ENCODE measurements at places on chromosomes 2 and 18.

DNA sequence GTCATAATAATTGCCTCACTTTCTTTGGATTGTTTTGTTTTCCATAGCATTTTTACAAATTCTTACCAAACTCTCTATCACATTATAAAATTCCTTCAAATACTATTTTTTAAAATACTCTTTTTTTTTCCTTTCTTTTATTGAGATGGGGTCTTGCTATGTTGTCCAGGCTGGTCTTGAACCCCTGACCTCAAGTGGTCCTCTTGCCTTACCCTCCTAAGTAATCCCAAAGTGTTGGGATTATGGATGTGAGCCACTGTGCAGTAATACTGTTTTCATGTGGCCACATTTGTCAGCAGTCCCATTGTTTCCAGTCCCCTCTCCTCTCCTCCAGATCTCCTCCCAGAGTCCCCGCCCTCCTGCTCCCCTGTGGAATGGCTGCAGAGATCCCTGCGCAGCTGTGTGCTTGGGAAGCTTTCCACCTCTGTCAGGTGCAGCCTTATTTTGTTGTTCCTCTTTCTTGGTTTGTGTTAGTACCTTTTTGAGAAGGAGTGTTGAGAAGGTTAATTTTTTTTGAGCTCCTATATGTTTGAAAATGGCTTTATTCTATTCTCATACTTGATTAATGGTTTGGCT, 227.3 kb downstream of the LOXHD1 start:
- no peak for DNase-seq

GRCh38 chr2:111167076-111167862, 46.6 kb downstream of the BCL2L11 start:
- DNase-seq = no peak

DNA sequence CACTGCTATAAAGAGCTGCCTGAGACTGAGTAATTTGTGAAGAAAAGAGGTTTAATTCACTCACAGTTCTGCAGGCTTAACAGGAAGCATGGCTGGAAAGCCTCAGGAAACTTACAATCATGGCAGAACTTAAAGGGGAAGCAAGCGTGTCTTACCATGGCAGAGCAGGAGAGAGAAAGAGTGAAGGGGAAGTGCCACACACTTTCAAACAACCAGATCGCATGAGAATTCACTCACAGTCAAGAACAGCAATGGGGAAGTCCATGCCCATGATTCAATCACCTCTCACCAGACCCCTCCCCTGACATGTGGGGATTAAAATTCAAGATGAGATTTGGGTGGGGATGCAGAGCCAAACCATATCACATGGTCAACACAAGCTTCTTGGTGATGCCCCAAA, 34.7 kb upstream of the CDK5R2 start:
- DNase-seq = no peak

- no peak for DNase-seq
Observed at GRCh38 chr2:181680055-181680936, at the start of gene NEUROD1. TSS of gene NEUROD1 (minus strand) at chr2:181680517. CDS start at chr2:181678860, 1,657 bp downstream.

- DNase-seq = no peak
Observed at GRCh38 chr2:29629495-29629894, 291.9 kb downstream of the ALK start.

- DNase-seq = peak; percentile 27
Observed at GRCh38 chr2:96554293-96555145, 18.0 kb downstream of the ARID5A start.

GRCh38 chr2:119011162-119011909, 69.3 kb downstream of the MARCO start:
- peak; percentile 59 for DNase-seq

- DNase-seq = no peak
Observed at GRCh38 chr2:171181064-171182049, 20.7 kb upstream of the TLK1 start.

- no peak for DNase-seq
Observed at GRCh38 chr2:69309351-69310110, 77.5 kb downstream of the GFPT1 start.

- no peak for DNase-seq
Observed at GRCh38 chr2:29329899-29330298, 214.7 kb downstream of the CLIP4 start.

GRCh38 chr2:58900246-58901027, 659.3 kb upstream of the FANCL start:
- no peak for DNase-seq

GRCh38 chr2:201441409-201441808, 9.8 kb downstream of the TRAK2 start:
- DNase-seq = no peak

DNA sequence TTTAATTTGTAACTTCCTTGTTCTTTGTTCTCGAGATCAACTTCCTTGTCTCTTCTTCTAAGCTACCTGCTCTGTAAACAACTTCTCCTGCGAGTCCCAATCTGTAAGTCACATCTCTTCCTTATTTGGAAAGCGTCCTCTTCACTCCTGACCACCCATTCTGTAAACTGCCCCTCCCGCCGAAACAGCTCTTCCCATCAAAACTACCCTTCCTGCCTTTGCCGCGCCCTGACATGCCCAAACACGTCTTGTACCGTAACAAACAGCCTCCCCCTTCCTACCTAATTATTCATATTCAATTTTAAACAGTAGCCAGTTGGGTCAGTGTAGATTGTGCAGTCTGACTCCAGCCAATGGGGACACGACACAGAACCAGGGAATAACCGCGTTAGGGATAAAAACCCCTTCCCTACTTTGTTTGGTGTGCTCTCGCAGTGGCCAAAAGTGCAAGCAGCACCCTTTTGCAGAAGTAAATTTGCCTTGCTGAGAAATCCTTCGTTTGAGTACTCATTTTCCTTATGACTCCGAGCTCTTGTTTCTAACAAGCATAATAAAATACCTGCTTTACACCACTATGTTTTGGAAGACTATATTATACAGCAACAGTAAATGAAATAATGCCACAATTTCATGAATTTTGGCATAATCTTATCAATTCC, 39.8 kb downstream of the PIAS2 start:
- no peak for DNase-seq

GRCh38 chr2:29475499-29475898, 360.3 kb downstream of the CLIP4 start:
- no peak for DNase-seq

DNA sequence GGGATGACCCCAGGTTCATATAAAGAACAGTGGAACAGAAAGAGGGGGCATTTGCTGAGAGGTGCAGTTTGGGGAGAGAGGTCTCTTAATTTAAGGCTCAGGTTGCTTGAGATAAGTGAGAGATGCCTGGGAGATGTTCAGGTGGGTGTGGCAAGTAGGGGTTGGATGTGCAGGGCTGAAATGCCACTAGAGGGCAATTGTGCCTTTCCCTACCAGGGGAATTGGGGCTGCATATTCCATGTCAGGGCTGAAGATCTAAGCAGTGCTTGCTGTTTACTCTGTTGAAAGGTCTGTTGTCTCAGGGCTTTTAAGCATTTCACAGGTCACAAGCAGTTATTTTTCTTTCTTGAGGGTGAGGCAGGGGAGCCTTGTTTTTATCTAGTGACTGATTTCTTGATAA, 7.8 kb downstream of the CCDC85A start:
- peak; percentile 15 for DNase-seq

GRCh38 chr2:239476029-239476756, 75.4 kb upstream of the HDAC4 start:
- DNase-seq = no peak

- peak; percentile 31 for DNase-seq
Observed at GRCh38 chr2:58448065-58448507, 207.0 kb upstream of the FANCL start.

GRCh38 chr2:48439102-48439501, 90.9 kb upstream of the STON1 start:
- DNase-seq = no peak

Measured in substantia nigra (tissue), 51 donors.